Neural progenitor cell (in vitro differentiated cells): ENCODE measurements at places on chromosomes 3 and 15.

- no peak for DNase-seq
Measured at GRCh38 chr3:127171320-127171719, 21.6 kb upstream of the PRR23E start.

- DNase-seq, result no peak
Measured at GRCh38 chr3:148975248-148975647, 16.1 kb upstream of the GYG1 start.

GRCh38 chr3:94172695-94173310, 109.9 kb downstream of the NSUN3 start:
- DNase-seq, result no peak

DNA sequence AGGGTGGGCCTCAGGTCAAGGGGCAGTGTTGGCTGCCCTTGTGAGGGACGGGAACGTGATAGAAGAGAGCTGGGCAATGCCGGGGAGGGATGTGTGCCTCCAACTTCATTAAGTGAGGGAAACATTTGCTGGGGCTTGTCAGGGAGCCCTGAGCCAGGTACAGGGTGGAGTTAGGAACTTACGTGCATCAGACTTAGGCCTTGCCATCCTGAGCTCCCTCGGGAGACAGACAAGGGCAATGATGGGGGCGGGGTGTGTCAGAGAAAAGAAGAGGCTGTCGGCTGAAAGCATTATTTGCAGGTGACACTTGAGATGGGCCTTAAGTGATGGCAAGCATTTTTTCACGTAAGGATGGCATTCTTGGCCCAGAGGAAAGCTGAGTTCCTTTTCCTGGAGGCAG, 1.6 kb downstream of the FAM131A start:
- no peak for DNase-seq

GRCh38 chr3:61483997-61484396, 77.4 kb upstream of the PTPRG start:
- DNase-seq, result no peak

DNA sequence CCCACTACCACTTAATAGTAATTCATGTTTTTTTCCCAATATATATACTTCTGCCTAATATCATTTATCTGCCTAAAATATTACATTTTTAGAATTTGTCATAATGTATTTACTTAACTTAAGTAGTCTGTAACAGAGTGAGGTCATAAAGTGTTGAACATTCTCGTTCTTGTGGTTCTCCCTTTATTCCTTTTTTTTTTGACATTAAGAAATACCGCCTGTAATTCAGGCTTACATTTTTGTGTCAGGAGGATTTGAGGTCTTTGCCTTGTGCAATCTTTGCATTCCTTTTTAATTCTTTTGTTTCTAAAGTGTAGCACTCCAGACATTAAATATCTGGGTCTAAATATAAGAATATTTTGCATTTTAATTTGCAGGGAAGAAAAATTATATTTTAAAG, 315.4 kb downstream of the PTPRG start:
- DNase-seq, result no peak

GRCh38 chr3:45453839-45454238, 65.5 kb downstream of the LARS2 start:
- DNase-seq, result no peak

DNA sequence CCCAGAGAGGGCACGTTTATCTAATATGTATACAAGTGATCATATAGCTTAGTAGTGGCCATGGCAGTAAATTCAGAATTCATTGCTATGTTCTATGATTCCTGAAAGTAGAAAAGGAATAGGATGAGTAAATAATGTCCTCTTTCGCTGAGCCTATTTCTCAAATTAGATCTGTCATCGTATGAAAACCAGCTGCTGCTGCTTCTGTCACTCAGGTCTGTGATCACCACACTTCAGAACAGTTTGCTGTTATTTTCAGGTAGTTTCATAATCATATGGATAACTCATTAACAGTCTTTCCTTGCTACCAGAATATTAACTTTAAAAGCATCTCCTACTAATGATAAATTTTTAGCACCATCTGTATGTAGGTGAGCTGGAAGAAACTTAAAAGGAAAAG, 289.1 kb upstream of the AZI2 start:
- no peak for DNase-seq

DNA sequence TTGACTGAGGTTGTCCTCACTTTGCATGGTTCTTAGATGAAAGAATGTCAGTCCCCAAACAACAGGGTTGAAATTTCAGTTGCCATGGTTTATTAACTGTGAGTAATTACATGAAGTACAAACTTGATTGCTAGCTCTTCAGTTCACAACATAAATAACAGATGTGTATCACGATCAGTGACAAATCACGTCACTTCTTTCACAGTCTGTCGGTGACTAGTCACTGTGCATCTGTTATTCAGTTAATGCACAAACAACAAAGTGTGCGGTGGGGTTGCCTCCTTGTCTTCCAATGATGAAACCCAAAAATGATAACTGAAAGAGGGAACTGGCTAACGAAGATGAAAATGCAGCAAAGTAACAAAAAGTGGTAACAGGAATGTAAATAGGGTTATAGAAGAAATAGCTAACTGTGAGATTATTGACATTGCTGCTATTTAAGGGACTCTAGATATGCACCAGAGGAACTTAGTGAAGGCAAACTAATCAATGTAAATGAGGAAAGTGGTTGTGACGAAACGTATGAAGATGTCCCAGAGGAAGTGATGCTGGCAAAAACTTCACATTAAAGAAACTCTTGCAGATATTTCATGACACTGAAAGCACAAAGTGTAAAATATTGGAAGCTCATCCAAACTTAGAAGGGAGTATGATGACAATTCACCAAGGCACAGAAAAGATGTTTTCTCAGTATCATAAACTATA, 159.3 kb downstream of the WDR76 start:
- no peak for DNase-seq

GRCh38 chr15:62486041-62486440, 321.0 kb upstream of the C2CD4B start:
- no peak for DNase-seq

DNA sequence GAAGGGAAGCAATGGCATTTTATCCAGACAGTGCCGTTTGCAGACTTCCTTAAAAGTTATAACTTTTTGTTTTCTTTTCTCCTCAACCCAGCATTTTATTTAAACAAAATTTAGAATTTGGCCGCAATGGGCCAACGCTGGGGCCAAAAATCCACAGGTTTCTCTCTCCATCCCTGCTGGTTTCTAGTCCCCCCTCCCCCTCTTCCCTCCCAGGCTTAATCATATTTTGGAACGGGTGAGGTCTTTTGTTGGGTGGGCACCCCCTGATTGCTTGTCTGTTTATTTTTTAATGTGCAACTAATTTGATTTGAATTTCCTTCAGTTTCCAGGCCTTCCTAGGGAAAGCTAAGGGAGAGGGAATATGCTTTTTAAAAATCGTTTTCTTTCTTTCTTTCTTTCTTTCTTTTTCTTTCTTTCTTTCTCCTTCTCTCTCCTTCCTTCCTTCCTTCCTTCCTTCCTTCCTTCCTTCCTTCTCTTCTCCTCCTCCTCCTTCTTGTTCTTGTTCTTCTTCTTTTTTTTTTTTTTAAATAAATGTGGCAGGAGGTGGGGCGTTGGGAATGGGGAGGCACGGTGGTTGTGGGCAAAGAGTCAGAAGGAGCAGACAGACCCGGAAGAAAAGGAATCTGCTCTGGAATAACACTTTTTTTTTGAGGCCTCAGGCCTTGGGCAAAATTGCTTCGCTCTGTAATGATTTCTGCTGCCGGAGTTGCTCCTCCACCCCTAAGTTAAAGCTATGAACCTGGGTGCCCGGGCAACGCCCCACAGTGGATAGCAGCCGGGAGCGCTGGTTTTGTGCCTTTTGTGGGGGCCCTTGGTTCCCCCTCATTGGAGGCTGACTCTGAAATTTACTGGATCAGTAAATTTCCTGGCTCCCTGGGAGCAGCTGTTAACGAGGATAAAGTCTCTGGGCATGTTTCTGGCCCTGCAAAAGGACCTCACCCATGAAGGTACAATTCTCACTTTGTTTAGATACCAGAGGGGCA, 1.9 kb downstream of the FNDC3B start:
- DNase-seq, result peak; percentile 43

DNA sequence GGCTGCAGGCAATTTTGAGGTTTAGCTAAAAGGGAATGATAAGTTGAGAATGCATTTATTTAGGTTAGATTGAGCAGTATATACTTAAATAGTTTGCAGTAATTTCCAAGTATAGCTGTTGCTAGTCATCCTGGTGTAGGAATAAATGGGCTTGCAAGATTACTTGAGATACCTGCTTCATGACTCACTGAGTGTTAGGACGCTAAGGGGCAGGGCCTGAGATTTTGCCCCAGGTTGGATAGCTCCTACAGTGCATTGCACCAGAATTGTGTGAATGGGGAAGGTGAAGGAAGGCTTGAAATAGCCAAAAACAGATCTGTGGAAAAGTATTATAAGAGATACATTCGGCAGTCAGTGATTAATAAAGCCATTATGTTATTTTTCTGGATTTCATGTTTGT, 72.8 kb downstream of the KCNH8 start:
- no peak for DNase-seq

GRCh38 chr15:72184165-72184811, 13.3 kb downstream of the GRAMD2A start:
- DNase-seq, result peak; percentile 77

DNA sequence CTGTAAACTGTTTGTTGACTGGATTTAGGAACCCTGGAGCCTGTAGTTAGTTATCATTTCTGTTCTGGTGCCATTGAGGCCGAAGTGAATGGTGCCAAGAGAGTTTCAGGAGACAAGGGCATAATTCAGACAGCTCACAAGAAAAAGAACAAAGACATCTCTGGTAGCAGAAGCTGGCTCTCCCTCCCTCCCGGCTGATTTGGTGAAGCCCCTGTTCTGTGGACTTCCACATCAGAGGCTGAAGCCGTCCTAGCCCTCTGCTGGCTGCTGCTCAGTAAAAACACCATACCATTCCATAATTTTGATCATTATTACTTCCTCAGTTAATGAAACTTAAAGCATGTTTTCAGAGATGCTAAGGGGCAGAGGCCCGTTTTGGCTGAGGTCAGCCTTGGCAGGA, 381.2 kb upstream of the WNT5A start:
- DNase-seq, result no peak
